ENCODE measurements at places on chromosomes 1 and 21.

- no peak for DNase-seq
These were observed 94.7 kb upstream of the ACTRT2 start for GRCh38 chr1:2926447-2927055.

DNA sequence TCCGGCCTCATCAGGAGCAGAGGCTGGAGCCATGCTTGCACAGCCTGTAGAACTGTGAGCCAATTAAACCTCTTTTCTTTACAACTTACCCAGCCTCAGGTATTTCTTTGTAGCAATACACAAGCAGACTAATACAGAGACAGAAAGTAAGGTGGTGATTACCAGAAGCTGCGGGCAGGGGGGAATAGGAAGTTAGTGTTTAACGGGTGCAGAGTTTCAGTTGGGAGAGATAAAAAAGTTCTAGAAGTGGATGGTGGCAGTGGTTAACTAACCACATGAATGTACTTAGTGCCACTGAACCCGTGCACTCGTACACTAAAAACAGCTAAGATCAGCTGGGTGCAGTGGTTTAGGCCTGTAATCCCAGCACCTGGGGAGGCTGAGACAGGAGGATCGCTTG lies 80.4 kb upstream of the TARDBP start:
- DNase-seq, result no peak

DNA sequence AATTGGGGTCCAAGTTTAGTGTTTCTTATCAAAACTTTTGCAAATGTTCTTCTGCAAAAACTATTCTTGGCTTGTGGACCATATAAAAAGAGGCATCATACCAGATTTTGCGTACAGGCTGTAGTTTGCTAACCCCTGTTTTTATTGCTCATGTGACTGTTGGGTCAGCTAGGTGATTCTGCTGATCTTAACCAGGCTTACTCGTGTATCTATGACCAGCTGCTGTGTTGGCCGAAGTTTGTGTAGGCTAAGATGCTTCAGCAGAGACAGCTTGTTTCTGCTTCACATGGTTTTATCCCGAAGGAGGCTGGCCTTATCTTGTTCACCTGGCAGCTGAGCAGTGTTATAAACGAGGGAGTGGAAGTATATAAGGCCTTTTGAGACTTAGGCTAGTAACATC lies 38.2 kb downstream of the POU2F1 start:
- no peak for DNase-seq

GRCh38 chr1:224957696-224958095 lies 28.2 kb downstream of the DNAH14 start:
- DNase-seq, result no peak

- no peak for DNase-seq
These were observed 42.1 kb upstream of the SCAF4 start for GRCh38 chr21:31774031-31774430.

DNA sequence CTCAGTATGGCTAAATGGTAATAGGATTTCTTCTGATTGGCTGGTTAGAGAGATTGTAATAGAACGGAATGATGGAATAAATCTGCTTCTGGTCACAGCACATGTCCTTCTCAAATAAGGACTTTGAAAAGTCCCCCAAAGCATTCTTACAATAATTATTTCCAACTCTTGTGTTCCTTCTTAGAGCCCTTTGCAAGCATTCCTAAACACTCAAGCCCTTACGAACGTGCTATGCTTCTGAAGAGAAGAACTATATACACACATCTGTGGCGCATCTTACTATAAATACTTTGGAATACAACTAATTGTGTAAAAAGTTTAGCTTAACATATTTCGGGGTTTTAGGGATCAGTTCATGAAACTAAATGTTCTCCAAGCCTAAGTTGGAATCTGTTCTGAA lies 25.6 kb downstream of the CLIC4 start:
- no peak for DNase-seq

DNA sequence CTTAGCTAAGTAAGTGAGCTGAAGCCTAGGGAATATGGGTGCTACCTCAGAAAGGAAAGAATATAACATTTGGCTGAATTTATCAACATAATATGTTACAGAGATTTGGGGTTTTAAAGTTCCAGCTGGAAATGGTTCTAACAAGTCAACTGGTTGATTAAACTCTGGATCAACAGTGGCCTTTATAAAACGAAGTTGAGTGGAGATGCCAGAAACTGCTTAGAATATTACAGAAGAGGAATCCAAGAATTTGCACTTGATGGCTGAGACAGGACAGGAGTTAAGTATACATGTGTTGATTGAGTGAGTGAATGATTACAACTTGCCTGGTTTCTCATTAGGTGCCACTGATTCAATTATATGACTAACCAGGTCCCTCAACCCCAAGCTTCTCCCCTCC lies 7.4 kb upstream of the ZBTB17 start:
- DNase-seq, result no peak

DNA sequence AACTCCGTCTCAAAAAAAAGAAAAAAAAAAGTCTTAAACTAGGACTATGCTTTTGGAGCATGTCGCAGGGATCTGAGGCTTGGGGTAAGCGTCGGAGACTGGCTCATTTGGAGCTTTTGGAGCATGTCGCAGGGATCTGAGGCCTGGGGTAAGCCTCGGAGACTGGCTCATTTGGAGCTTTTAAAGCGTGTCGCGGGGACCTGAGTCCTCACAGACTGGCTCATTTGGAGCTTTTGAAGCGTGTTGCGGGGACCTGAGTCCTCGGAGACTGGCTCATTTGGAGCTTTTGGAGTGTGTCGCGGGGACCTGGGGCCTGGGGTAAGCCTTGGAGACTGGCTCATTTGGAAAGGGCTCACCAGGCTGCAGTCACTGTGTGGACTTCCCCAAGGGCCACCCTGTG lies 13.6 kb upstream of the TSPEAR start:
- DNase-seq, result no peak

DNA sequence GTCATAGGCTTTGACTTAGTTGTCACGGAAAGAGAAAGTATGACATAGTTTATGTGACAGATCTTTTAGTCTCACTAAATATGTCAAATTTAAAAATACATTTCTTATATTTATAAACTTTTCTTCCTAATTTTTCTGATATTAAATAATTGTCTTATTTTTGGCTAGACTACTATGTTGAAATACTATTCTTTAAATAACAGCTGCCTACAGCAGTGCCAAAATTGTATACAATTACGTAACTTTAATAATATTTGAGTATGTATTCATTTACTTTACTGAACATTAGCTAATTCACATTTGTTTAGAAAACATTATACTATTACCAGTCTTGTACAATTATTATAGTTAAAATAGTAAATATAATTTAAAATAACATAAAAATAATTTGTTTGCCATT lies 137.4 kb downstream of the ADGRL4 start:
- no peak for DNase-seq

- DNase-seq, result no peak
These were observed 534.9 kb upstream of the USP24 start for GRCh38 chr1:55749975-55750627.

DNA sequence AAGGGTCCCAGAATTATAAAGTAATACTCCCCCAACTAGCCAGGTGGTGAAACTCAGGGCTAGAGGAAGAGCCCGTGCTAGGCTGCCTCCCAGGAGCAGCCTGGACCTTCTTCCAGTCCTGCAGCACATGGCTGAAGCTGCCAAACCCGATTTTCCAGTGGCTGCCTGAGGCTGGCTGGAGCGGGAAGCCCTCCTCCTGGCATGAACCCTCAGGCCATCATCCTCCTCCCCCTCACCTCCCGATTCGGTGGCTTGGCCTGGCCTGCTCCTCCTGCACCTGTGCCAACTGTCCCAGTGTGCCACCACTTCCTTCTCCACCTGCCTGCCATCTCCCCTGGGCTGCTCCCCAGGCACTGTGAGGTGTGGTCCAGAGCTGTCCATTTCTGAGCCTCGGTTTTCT lies 3.0 kb upstream of the TSPAN1 start:
- DNase-seq, result no peak

DNA sequence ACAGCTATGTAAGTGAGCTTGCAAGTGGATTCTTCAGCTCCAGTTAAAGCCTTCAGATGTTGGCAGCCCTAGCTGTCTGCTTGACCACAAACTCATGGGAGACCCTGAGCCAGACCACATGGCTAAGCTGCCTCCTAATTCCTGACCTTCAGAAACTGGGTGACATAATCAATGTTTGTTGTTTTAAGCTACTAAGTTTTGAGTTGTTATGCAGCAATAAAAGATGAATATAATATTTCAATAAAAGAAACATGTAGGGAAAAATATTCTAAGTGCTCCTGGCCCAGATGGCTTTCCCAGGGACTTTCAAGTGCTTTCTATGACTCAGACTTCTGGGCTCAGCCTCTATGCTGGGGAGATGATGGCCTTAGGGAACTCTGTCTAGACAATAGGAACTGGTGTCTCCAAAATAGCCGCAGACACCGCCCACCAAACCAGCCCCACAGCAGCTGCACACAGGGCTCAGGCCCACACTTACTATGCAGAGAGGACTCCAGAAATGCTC lies 20.3 kb upstream of the AZIN2 start:
- DNase-seq, result no peak

- DNase-seq, result no peak
These were observed 19.5 kb downstream of the WDR4 start for GRCh38 chr21:42859891-42860230.

DNA sequence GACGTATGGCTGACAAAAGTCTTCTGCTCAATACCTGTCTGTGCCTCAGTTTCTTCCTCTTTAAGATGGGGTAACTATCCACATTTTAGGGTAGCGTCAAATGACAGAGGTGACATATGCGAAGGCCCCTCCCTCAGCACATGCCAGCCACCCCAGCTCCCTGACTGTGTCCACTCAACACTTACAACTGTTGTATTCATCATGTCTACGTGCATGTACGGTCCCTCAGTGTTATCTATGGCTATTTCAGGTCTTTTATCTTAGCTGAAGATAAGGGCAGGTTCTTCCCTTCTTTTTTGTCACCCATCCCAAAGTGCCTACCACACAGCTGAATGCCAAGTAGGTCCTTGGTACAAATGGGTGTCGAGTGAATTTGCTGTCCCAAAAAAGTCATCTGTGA lies 8.3 kb upstream of the C1orf198 start:
- no peak for DNase-seq

GRCh38 chr1:54230507-54231339 lies 30.8 kb downstream of the MRPL37 start:
- no peak for DNase-seq

DNA sequence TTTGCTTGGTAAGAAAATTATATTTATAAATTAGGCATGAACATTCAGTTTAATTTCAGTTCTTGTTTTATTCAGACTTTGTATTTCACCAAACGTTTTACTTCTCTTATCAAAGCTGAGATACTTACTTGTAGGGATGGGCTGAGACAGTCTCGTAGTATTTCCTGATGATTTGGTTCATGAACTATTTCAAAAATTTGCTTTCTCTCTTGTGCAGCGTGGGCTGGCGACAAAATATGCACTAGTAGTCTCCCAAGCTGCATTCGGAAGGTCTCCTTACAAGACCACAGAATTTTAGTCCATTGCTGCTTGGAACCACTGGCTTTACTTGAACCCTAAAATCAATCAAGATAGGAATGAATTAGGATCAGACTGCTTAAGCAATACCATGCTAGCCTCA lies 91.7 kb upstream of the GNG4 start:
- DNase-seq, result no peak

DNA sequence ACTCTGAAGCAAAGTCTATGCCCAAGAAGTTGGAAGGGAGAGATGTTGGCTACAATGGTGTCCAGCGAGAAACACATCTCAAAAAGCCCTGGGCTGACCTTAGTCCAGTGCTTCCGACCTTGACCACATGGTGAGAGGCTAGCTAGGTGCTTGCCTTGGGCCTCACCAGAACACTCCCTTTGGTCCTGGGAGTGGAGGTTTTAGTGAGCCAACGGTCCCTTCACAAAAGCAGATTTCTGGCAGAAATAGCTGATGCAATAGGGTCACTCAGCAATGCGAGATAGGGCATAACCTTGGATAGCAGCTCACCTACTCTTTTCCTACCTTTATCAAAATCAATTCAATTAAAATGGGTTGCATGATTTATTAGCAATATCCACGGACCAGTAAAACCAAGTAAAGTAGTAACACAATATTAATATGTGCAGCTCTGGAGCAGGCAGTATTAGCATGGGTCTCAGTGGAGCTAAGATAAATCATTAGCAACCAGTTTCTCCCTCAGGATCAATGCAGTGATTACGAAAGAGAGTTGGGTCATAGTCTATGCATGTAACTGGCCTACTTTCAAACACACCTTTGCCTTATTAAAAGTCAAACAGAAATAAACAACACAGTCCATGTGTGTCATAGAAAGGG lies 1.9 kb downstream of the SLC30A10 start:
- DNase-seq, result no peak
